ENCODE measurements at places on chromosomes 5 and 9. TPM values are rescaled to one million over a fixed set of nuclear protein-coding genes. Genes with fewer than 3 reads are reported as not detected.

DNA sequence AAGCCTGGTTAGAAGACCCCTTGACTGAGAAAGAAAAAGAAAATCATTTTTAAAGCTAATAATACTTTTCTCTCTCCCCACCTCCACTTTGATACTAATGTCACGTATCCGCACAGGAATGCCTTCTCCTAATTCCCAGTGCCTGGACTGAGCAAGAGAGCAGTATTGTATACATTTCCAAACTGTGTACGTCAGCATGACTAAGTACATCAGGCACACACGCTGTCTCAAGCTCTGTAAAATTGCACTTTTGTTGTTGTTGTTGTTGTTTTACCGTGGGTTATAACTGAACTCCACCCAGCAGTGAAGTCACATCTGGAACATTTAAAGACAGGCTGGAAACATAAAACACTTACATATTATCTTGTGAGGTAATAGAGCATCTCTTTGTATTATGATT is 407.6 kb downstream of the DNAH5 start:
- DNase-seq = peak; percentile 91

- no peak for DNase-seq
Measured at GRCh38 chr5:143019614-143020515, 249.7 kb downstream of the ARHGAP26 start.

- no peak for DNase-seq
Measured at GRCh38 chr5:2752059-2752820, 763 bp upstream of the IRX2 start.

DNA sequence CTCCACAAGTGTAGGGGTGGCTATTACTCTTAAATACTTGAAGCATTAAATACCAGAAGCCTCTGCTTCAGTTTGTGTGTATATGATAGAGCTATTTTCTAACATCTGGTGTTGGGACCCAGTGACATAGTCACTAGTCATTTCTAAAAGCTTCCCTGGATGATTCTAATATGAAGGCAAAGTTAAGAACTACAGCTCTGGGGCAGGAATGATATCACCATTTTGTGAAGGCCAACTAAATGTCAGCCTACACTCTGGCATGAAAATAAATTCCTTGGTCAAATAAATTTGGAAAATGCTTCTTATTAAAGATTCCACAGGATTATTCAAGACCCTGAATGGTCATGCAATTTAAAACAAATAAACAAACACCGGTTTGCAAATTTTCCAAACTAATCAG is 197.7 kb downstream of the PLK2 start:
- DNase-seq = peak; percentile 51

- DNase-seq = no peak
Measured at GRCh38 chr9:113626735-113627495, 163.4 kb downstream of the RGS3 start.

DNA sequence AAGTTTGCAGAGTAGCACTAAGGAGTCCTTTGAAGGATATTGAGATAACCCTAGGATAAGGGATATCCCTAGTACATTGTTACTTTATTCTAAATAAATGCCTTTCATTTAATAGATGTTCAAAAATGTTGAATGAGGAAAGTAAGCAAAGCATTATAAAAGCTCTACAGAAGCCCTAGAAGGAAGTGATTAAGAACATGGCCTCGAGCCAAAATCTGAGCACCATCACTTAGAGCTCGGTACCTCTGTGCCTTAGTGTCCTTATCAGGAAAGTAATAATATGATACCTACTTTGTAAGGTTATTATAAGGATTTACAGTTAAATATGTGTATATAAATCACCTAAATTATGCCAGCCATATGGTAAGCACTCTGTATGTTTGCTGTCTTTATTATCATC is 242.6 kb downstream of the KIAA0825 start:
- DNase-seq = no peak

Gene GLE1
- total RNA-seq = 39.4 TPM

- DNase-seq = no peak
Measured at GRCh38 chr9:114037961-114038723, 40.0 kb downstream of the AMBP start.

- DNase-seq = peak; percentile 94
Measured at GRCh38 chr5:125311743-125312142, 565.3 kb upstream of the ZNF608 start.

Gene ADGRV1
- total RNA-seq = under 0.01 TPM

Gene DDX4
- total RNA-seq = not detected

Gene LCN1
- total RNA-seq = not detected

- DNase-seq = no peak
Measured at GRCh38 chr5:32087086-32088082, 86.7 kb downstream of the GOLPH3 start.

DNA sequence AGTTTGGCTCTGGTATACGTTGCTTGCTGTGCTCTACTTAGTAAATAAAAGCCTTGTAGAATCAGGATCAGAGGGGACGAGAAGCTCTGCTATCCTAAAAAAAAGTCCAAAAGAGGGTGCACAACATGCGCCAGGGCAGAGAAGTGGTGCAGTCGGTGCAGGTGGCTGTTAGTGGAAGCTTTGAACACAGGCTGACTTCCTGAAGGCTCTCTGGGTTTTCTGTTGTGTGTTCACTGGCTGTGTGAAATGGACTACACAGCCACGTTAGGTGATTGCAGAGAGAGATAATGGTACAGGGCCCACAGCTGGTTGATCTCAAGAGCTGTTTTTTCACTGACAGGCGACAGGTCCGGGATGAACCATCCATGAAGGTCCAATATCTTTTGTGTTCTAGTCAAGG is 167.4 kb downstream of the TMEM167A start:
- DNase-seq = no peak

DNA sequence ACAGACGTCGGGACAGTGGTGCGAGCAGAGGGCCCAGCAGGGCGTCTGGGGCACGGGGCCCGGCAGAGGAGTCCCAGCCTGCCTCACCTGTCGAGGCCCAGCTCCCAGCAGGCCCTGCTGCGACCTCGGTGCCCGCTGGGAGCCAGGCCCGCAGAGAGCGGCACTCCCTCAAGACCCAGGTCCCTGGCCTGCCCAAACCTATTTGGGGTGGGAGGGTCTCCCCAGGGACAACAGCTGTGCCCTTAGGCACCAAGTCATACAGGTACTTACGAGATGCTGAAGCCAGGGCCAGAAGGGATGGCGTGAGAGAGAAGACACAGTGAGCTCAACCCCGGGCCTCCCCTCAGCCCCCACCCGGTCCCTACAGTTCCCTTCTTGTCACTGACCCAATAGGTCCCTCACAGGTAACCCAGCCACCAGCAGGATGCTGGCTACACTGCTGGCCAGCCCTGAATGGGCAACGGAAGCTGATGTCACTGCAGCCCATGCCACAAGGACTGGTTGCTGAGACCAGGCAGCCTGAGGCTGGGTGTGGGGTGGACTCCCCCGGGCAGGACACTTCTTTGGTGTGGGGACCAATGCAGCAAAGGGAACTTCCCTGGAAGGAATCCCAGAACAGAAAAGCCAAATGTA is 3.7 kb downstream of the NSMF start:
- DNase-seq = no peak

Gene GABRG2
- not detected for total RNA-seq

- no peak for DNase-seq
Measured at GRCh38 chr9:123583646-123584045, 227.6 kb downstream of the CRB2 start.
